Transverse colon (tissue), 4 donors: ENCODE measurements at places on chromosomes 3 and 15.

DNA sequence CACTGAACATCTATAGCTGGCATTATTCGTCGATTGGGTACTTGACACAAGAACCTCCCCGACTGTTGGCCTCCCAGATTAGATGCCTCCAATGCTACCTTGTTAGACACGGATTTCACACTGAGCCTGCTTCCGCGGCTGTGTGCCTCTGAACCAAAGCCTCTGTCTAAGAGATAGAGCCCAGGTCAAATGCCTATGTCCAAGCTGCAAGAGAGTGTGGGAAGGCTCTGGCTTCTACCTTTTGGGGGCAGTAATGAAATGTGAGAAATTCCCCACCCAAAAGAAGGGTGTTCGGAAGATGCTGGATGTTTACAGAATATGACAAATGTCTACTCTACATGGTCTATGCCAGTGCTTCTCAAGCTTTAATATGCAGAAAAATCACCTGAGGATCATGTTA, 2.0 kb upstream of the RPUSD2 start:
- no peak for DNase-seq

DNA sequence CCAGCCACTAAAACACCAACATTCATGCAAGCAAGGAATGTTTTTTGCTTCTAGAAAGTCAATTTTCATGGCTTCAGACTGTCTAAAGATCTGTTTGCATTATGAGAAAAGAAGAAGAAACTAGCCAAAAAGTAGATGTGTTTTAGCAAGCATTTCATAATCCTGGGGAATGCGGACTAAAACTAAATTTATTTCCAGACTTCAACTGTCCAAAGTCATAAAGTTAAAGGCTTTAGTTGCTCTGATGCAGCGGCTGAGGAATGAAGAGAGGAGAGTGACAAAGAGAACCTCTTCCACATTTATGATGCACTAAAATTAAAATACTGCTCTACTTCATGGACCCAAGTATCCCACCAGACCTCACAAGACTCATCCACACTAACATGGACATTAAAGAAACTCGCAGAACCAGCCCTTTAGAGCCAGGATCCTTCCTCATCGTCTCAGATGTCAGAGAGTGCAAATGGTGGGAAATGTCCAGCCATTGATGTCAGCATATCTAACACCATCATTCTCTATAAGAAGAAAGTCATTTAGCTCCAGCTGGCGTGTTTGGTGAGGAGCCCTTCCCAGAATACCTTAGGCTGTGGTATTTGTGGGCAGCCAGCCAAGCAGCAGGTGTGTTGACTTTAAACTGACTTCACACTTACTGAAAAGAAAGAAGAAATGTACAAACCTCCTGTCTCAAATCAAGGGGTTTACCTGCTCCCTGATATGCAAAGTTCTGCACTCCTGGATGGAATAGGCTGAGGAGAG, 17.4 kb downstream of the FYCO1 start:
- peak; percentile 89 for DNase-seq

DNA sequence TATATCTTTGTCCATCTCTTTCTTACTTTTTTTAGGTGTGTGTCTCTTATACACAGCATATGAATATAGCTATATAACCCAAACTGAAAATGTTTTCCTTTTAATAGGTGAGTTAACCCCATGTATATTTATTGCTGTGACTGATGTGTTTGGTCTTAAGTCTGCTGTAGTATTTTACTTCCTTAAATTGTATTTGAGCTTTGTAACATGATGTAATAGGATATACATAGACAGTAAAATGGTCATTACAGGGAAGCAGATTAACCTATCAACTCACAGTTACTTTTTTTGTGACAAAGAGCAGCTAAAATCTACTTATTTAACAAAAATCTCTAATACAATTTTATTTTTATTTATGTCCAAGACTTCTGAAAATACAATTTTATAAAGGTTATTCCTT, 51.8 kb upstream of the CDAN1 start:
- no peak for DNase-seq

DNA sequence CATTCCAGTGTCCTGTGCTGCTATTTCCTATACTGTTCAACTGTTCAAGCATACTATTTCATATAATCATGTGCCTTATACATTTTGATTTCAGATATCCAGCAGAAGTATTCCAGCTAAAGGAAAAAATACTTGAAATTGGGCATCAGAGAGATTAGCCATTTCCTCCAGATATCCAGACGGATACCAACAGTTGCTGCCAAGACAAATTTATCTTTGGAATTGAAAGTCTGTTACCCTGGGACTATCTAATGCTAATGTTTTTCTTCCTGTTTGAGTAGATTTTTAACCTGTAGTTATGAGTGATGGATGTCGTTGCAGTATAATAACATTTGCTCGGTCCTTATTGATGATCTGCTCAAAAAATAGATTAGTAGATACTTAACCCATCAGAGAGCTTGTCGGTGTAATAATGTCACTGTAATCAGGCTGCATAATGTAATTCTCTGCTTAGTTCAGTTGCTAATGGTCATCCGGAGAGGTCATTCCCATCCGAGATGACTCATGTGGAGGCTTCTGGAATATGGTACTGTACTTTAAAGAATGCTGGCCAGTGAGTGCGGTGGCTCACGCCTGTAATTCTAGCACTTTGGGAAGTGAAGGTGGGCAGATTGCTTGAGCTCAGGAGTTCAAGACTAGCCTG, 51.5 kb downstream of the TIMP4 start:
- no peak for DNase-seq

DNA sequence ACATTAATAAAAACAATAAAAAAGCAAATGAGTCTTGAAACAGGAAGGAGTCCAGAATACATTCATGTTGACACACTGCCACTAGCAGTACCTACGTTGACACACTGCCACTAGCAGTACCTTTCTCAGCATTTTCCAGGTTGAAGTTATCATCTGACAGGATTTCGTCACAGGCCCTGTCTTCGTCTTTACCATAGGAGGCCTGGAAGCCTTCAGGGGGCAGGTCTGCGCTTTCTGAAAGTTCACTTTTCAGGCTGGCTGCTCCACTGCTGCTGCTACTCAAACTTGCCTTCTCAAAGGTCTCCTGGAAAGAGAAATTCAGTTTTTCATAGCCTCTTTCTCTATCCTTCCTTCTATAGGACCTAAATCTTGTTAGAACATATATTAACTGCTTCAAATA, 194.7 kb downstream of the NEK10 start:
- no peak for DNase-seq

- peak; percentile 56 for DNase-seq
These were observed 3.4 kb downstream of the PARP9 start for GRCh38 chr3:122560680-122561079.

DNA sequence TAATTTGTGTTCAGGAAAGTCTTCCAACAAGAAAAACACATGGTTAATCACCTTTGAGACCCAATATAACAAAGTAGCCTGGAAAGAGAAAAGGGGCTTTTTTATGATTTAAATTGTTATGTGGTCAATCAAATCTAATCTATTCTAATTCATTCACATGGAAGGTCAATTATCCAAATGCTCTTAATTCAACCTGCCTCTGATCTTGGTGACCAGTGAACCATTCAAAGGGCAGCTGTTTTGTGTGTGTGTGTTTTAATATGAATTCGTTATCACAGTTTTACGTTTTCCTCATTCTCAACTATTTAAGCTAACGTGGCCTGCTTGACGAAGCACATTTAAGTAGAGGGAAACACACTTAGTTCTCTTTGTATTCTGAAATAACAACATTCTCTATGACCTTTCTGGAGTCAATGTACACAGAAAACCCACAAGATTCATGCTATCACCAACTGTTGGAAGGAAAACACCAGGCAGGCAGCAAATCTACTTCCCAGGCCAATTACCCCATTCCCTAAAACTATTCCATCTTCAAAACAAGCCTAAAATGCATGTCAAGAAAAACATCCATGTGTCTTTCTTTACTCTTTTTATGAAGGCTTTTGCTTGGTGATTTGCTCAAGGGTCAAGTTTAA, 195.4 kb downstream of the SUCLG2 start:
- no peak for DNase-seq

DNA sequence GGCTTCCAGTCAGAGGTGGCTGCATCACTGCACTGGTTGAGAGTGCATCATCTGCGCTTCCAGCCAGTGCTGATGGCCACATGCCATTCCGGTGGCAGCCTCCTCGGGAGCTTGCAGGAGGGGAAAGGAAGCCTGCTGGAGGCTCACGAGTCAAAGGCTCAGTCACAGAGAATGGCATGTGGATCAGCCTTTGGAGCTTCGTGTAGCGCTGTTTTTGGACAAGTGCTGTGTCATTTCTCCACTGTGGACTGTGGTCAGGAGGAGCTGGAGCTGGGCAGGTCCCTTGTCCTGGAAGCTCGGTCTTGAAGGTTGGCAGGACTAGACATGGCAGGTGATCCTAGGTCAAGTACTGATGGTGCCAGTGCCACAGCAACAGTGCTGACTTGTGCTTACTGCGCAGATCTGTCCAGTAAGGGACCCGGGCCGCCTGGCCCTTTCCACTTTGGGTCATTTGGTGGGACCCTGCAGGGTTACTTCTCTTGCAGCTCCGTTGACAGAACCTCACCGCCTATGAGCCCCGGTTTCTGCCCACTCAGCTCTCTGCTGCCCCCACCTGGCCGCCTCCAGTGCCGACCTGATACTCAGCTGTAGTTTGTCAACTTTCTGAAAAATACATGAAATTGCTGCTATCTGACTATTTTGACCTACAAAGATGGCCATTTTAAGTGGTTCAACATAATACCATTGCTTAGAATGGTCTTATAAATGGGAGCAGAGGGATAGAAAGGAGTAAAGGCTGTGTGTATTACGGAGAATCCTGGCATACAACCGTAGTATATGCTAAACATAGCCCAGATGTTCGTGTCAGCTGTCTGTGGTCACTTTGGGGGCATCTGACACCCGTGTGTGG, 27.6 kb upstream of the TRPM1 start:
- DNase-seq = peak; percentile 82

DNA sequence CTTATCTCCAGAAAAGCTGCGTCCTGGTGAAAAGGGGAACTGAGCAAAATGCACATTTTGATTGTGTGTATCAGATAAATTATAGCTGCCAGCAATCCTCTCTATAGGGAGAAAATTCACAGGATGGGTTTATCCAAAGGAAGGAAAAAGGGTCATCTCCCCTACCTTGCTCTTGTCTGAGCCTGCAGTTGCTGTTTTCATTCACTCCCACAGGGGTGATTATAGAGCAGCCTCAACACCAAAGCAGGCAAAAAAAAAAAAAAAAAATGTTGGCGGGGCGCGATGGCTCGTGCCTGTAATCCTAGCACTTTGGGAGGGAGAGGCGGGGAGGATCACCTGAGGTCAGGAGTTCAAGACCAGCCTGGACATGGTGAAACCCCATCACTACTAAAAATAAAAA, 333.7 kb downstream of the ROBO2 start:
- no peak for DNase-seq

GRCh38 chr3:151087648-151088047, 2.2 kb downstream of the MED12L start:
- DNase-seq = no peak

GRCh38 chr3:38985581-38985980, 66.2 kb downstream of the SCN11A start:
- DNase-seq = no peak

DNA sequence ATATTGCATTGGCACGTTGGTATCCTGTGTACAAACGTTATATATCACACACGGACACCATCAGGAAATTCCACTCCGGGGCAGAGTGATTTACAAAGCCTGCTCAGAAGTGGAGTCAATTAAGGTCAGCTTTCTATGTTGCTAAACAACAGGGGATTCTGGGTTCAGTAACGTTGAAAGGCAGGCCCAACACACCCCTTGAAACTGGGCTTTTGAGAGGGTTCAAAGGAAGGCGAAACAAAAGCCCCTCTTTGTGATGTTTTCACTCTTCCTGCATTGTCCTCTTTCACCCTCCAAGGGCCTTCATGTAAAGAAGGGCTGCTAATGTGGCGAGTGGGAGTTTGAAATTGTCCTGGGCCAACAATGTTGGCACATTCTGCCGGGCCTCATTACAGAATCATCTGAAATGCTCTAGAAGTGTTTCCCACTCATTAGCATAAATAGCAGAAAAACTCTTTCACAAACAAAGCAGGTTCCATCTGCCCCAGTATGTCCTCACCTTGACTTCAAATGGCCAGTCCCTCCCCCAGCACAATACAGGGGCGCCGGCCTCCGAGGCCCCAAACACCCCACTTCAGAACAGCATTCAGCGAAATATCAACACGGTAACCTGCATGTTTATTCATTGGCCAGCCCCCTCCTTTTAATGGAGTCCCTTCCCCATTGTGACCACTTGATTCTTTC, 76.4 kb downstream of the HES1 start:
- no peak for DNase-seq

- no peak for DNase-seq
These were observed 16.4 kb downstream of the ARRDC4 start for GRCh38 chr15:97976766-97977503.

DNA sequence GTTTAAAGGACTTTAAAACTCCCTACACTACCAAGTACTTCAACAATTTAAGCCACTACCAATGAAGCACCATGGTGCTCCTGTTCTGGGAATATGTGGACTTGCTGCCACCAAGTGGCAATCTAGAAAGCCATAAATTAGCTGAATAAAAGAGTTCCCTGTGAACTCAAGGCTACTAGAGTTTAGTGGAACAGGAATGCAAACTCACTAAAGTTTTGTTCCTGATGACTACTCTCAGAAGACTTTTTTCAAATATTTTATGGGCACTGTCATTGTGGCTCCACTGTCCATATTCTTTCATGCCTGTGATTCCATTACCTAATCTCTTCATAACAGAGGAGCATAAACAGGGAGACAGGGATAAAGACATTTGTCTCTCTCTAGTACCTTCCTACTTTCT, 63.9 kb downstream of the TMCC1 start:
- DNase-seq = peak; percentile 23

- peak; percentile 44 for DNase-seq
These were observed 595 bp downstream of the PDCD7 start for GRCh38 chr15:65132878-65133547.

- DNase-seq = no peak
These were observed 299.1 kb upstream of the TRIM42 start for GRCh38 chr3:140378571-140379340.

DNA sequence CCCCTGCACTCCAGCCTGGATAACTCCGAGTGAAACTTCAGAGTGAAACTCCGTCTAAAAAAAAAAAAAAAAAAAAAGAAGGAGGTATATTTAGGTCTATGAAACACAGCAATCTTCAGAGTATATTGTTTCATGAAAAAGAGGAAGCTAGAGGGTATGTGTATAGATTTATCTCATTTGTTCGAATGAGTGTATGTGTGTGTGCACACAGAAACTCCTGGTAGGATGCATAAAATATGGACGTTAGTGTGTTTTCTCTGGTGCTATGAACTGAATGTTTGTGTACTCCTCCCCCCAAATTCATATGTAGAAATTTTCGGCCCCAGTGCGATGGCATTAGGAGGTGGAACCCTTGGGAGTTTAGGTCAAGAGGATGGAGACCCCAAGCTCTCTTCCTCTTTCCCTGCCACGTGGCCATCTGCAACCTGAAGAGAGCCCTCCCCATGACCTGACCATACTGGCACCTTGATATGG, 98.6 kb upstream of the KLF13 start:
- no peak for DNase-seq

DNA sequence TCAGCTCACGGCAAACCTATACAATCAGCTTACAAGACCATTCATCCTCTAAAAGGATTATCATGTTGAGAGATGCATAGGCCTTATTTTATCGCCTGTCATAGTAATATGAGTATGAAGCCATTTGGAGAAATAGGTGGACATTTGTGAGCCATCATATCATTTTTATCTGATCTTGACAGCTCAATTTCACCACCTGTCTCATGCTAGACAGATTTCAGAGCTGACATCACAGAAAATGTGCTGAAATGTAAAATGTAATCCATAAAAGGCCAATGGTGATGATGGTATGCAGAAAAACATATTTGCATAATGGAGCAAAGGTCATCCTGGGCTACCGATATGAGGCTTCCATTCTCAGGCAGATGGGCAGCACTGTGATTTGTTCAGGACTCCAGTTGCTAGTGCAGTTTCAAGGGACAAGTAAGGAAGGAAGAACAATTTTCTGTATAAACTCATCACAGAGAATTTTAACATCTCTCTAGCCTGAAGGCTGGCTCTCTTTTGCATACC, 221.5 kb downstream of the ULK4 start:
- no peak for DNase-seq
